Muscle of arm (tissue), 14 donors: ENCODE measurements at places on chromosomes 1 and 21.

DNA sequence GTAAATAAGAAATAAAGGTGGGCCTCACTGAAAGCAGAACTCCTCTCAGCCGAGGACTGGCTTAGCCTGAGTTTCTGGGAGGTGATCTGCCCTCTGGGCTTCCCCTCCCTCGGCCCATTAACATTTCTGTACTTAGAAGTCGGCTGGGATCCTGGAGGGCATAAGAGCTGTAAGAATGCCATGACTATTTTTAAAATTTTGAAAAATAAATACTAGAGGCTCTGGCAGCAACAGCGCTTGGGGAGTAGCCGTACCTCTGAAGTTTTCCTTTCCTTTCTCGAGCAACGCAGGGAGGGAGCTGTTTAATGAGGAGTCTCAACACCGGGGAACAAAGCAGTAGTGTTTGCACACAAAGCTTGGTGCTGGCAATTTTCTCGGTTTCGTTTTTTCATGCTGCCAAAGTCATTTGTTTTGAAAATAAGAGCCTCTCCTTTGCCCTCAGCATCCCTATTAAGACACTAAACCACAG lies 498.7 kb downstream of the SMYD3 start:
- no peak for DNase-seq

GRCh38 chr1:37860346-37860666 lies 914 bp upstream of the MTF1 start:
- DNase-seq = no peak

GRCh38 chr1:24923485-24924113 lies 6.5 kb downstream of the RUNX3 start:
- DNase-seq = no peak

DNA sequence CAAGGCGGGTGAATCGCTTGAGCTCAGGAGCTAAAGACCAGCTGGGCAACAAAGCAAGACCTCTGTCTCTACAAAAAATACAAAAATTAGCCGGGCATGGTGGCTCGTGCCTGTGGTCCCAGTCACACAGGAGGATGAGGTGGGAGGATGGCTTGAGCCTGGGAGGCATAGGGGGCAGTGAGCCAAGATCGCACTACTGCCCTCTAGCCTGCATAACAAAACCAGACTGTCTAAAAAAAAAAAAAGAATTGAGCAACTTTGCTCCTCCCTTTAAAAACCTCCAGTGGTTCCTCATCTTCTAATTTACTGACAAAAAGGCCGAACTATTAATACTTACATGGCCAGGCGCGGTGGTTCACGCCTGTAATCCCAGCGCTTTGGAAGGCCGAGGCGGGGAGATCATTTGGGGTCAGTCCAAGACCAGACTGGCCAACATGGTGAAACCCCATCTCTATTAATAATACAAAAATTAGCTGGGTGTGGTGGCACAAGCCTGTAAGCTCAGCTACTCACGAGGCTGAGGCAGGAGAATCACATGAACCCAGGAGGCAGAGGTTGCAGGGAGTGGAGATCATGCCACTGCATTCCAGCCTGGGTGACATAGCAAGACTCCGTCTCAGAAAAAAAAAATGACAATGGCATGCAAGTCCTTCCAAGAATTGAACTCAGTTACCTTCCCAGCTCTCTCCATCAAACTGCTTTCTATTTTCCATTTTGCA lies 4.4 kb downstream of the ACBD3 start:
- peak; percentile 15 for DNase-seq

- DNase-seq = no peak
Measured at GRCh38 chr1:12407050-12407961, 177.5 kb downstream of the VPS13D start.

GRCh38 chr1:221809091-221810029 lies 67.5 kb upstream of the DUSP10 start:
- no peak for DNase-seq

- DNase-seq = no peak
Measured at GRCh38 chr1:222250376-222250775, 297.5 kb downstream of the HHIPL2 start.

DNA sequence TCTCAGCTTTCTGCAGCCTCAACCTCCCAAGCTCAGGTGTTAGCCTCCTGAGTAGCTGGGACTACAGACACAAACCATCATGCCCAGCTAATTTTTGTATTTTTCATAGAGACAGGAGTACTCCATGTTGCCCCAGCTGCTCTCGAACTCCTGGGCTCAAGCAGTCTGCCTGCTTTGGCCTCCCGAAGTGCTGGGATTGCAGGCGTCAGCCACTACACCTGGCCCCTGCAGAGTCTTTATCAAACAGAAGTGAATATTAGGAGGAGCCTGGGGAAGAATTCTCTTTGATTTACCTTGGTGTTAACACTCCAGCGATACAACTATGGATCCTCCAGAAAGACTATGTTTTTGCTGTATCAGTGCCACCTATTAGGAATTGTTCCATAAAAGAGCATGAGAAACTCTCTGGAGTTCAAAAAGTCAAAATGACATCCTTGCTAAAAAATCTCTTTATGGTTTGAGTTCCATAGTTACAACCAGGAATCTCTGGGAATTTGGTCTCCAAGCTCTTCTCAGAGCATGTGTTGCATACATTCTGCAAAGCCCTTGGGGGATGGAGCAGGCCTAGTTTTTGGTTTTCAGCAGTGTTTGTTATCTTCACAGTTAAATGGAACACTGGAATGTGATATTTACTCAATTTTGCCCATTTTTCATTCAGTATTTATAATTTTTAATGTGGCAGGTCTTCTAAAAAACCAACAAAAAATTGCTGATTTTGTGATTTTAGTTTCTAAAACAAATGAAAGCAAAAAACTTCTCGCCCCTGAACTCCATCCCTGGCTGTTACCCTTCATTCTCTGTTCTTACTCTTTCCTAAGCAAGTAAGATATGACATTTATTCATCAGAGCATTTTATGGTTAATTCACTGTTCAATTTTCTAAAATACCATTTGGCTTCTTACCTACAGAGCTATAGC lies 77.3 kb downstream of the OLFML2B start:
- DNase-seq = no peak

DNA sequence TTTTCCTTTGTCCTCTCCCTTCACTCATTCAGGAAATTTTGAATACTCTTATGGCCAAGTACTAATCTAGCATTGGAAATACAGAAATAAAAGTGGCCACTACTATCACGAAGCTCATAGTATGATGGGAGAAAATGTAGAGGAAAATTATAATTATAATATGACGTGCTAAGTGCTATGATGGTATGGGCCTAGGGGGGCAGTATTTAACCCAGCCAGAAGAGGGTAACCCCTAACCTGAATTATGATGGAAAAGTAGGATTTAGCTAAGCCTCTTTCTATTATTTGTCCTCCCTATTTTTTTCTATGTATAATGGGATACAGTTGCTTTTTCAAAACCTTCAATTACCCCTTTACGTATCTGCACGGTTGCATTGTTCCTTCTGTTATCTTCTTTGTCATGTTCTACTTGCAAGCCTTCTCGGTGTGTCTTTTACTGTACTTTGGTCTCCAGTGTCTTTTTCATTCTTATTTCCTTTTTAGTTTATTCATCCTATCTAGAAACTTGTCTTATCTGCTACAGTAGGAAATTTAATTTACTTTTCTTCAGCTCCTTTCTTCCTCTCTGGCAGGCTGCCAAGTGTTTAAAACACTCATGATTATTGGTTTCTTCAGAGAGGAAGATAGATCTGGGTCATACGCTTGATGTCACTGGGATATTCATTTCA lies 88.8 kb upstream of the GPR52 start:
- no peak for DNase-seq

DNA sequence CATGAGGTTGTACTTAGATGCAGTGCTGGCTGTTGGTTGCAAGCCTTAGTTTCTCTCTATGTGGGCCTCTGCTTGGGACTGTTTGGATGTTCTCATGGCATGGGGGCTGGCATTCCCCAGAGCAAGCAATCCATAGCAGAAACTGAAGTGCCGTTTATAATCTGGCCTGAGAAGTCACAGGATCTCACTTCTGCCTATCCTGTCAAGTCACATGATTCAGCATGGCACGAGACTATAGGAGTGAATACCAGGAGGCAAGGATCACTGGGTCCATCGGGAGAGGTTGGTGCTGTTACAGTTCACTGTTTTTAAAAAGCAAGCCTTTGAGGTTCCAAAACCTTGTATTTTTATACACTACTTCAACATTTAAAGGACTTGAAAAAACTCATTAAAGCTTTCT lies 16.7 kb downstream of the COLGALT2 start:
- no peak for DNase-seq

- no peak for DNase-seq
Measured at GRCh38 chr1:50531027-50531426, 107.8 kb upstream of the DMRTA2 start.

- DNase-seq = no peak
Measured at GRCh38 chr1:211535346-211535745, 43.4 kb upstream of the RD3 start.

- no peak for DNase-seq
Measured at GRCh38 chr1:236548452-236548851, 24.7 kb downstream of the LGALS8 start.

DNA sequence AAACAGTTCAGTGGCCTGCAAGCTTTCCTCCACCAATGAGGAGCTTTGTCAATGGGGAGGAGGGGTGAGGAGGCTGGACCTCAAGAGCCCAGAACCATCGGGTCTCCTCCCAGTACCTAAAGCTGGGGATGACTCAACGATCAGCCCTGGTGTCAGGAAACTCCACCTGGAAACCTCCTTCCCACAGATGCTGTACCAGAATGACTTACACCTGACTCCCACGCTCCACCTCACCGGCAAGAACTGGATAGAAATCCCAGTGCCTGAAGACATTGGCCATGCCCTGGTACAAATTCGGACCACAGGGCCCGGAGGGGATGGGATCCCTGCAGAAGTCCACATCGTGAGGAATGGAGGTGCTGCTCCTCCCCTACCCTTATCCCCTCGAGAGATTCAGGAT lies 11.4 kb downstream of the TMEM81 start:
- DNase-seq = no peak

- no peak for DNase-seq
Measured at GRCh38 chr1:100360790-100361510, 8.6 kb downstream of the CDC14A start.

DNA sequence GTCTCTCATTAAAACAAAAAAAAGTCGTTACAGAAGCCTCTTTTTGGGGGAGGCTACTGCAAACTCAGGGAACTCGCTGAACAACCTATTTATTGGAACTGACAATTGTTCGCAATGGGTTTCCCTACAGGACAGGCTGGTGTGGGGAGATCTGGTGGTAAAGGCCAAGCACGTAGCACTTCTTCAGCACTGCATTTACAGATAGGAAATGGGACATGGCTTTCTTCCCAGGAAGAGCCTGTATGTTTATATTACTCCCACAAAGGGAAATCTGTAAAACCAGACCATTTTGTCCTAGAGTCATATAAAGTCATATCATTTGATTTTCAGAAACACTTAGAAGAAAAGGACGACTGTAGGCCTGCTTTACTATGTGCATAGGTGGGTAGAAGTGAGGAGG lies 38.8 kb upstream of the TBX15 start:
- no peak for DNase-seq

DNA sequence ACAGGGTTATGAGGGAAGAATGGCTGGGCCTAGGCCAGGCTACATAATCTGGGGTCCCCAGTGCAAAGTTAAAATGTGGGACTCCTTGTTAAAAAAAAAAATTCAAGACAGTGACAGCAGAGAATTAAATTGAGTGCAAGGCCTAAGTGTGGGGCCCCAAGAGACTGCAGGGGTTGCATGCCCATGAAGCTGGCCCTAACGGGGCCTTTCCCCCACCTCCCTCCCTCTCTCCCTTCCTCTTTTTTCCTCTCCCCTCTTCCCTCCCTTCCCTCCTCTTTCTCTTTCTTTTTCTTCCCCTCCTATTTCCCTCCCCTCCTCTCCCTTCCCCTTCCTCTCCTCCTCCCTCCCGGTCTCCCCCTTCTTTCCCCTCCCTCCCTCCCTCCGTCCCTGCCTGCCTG lies 266.7 kb downstream of the LMO4 start:
- DNase-seq = no peak
